ENCODE measurements at places on chromosomes 13 and 19. TPM values are rescaled to one million over a fixed set of nuclear protein-coding genes. Genes with fewer than 3 reads are reported as not detected.
A peak's percentile ranks its signal among the peaks of the same experiment; 100 is the strongest.

GRCh38 chr13:96993634-96994016, 651 bp downstream of the OXGR1 start:
- no peak for DNase-seq
- H3K27ac ChIP-seq, result no peak overlapping the region
- no peak overlapping the region for H3K4me3 ChIP-seq
- no peaks in the 10 kb centered on the region for H3K4me1 ChIP-seq
- H3K36me3 ChIP-seq, result peaks cover 1% of the 10 kb centered on the region
- H3K27me3 ChIP-seq, result peaks cover 25% of the 10 kb centered on the region

DNA sequence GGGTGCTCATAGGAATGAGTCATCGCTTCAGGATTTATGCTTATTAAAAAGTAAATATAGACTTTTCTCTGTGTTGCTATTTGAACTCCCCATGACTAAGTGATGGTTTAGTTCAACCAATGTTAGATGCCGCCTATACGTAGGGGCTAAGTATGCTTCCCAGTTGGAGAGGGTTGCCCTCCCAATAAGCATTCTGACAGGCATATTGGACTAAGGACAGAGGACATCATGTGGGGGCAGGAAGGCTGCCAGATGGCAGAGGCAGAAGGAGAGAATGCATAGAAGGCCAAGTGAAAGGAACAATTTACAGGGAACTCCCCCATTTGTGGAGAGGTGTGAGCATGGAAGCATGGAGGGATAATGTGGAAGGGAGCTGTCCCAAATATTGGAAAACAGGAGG, 318.4 kb upstream of the OBI1 start:
- no peak overlapping the region for H3K4me3 ChIP-seq
- no peaks in the 10 kb centered on the region for H3K4me1 ChIP-seq
- H3K27me3 ChIP-seq, result peaks cover 8% of the 10 kb centered on the region
- no peak for DNase-seq
- no peak overlapping the region for H3K27ac ChIP-seq

DNA sequence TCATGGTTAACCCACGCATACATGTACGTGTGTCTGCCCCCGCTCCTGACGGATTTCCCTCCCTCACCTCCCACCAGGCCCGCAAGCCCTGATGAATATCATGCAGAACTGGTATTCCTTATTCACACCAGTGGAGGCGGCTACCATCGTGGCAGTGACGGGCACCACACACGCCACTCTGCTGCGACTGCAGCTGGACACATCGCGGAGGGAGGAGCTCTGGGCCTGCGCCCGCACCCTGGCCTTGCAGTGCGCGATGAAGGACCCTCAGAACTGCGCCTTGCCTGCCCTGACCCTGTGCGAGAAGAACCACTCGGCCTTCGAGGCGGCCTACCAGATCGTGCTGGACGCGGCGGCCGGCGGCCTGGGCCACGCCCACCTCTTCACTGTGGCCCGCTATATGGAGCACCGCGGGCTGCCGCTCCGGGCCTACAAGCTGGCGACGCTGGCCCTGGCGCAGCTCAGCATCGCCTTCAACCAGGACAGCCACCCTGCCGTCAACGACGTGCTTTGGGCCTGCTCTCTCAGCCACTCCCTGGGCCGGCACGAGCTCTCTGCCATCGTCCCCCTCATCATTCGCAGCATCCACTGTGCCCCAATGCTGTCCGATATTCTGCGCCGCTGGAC, 35.0 kb downstream of the ZSWIM4 start:
- no peaks in the 10 kb centered on the region for H3K27me3 ChIP-seq
- no peak overlapping the region for H3K4me3 ChIP-seq
- H3K27ac ChIP-seq, result no peak overlapping the region
- peaks cover 50% of the 10 kb centered on the region for H3K36me3 ChIP-seq

DNA sequence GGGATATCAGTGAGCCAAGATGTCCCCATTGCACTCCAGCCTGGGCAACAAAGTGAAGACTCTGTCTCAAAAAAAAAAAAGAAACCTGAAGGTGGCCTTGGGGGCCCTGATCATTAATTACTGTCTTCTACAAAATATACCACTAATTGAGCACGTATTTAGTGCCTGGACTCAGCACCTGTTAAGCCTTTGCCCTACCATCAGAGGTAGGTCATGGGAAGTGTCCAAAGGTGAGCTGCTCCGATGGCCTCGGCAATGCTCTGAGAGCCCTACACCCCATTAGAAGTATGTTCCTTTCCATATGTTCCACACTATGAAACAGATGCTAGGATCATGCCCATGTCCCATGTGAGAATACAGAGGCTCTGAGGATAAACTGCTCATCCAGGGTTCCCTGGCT, 20.9 kb downstream of the NOSIP start:
- peak overlapping the region; percentile 89 for H3K27ac ChIP-seq
- H3K4me3 ChIP-seq, result peak overlapping the region; percentile 83
- no peaks in the 10 kb centered on the region for H3K27me3 ChIP-seq
- H3K36me3 ChIP-seq, result peaks cover 68% of the 10 kb centered on the region
- H3K4me1 ChIP-seq, result peaks cover 87% of the 10 kb centered on the region

DNA sequence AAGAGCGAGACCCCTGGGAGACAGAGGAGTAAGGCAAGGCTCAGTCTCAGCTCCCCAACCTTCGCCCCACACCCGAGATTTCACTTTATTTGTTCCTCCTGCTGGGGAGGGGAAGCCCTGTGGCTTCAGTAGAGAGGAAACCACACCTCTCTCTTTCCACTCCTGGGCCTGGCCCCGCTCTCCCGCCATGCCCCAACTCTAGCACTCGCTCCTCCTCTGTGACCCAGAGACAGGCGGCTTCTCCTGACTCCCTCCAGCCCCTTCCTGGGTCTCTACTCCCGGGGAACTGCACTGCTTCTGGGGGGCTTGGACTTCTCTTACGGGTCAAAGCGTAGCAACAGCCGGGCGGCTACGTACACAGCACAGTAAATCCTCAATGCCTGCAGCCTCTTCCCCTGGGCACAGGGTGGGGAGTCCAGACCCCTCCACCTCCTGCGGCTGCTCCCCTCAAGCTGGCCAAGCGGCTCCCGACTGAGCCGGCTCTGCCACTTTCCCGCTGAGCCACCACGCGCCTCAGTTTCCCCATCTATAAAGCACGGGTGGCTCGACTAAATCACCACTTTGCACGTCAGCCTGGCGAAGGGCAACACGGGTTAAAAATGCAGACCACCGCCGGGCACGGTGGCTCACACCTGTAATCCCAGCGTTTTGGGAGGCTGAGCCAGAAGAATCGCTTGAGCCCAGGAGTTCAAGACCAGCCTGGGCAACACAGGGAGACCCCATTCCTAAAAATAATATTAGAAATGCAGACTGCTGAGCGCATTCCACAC, 1.4 kb downstream of the RNF126 start:
- peak overlapping the region; percentile 98 for H3K4me3 ChIP-seq
- DNase-seq, result peak; percentile 83
- H3K36me3 ChIP-seq, result peaks cover 23% of the 10 kb centered on the region
- H3K27me3 ChIP-seq, result no peaks in the 10 kb centered on the region

DNA sequence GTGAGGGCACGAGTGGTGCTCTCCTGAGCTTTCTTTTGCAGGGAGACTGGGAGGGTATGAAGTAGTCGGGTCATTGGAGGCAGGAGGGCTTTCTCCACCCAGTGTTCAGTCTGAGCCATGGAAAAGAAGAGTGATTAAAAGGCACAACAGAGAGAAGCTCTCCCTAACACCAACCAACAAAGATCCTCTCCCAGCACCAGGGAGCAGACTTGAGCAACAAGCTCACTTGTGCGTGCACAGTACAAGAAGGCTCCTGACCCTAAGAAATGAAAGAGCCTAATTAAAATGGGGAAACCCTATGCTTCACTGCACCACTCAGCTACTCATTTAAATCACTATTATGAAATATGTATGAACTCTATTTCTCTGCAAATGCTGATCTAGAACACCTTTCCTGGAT, 276.3 kb upstream of the SOX21 start:
- no peaks in the 10 kb centered on the region for H3K36me3 ChIP-seq
- no peak for DNase-seq
- H3K27me3 ChIP-seq, result peaks cover 10% of the 10 kb centered on the region
- no peak overlapping the region for H3K27ac ChIP-seq
- no peak overlapping the region for H3K4me3 ChIP-seq

- no peak for DNase-seq
- no peaks in the 10 kb centered on the region for H3K27me3 ChIP-seq
- peaks cover 19% of the 10 kb centered on the region for H3K36me3 ChIP-seq
- peak overlapping the region; percentile 39 for H3K27ac ChIP-seq
- H3K4me1 ChIP-seq, result peaks cover 28% of the 10 kb centered on the region
- H3K4me3 ChIP-seq, result peak overlapping the region; percentile 80
These were observed 1.9 kb upstream of the ZNF653 start for GRCh38 chr19:11507370-11508078.

- H3K36me3 ChIP-seq, result peaks cover 52% of the 10 kb centered on the region
- no peaks in the 10 kb centered on the region for H3K27me3 ChIP-seq
- peak; percentile 50 for DNase-seq
- H3K4me1 ChIP-seq, result peaks cover 76% of the 10 kb centered on the region
- no peak overlapping the region for H3K4me3 ChIP-seq
These were observed 19.1 kb downstream of the GPR183 start for GRCh38 chr13:99288089-99288488.

GRCh38 chr19:16064209-16064889, 11.9 kb upstream of the TPM4 start:
- H3K27ac ChIP-seq, result no peak overlapping the region
- DNase-seq, result no peak
- H3K4me3 ChIP-seq, result no peak overlapping the region
- H3K36me3 ChIP-seq, result no peaks in the 10 kb centered on the region
- H3K27me3 ChIP-seq, result peaks cover 12% of the 10 kb centered on the region

- H3K27me3 ChIP-seq, result peaks cover 2% of the 10 kb centered on the region
- peak overlapping the region; percentile 94 for H3K27ac ChIP-seq
- peak; percentile 86 for DNase-seq
- H3K4me1 ChIP-seq, result peaks cover 47% of the 10 kb centered on the region
- peaks cover 45% of the 10 kb centered on the region for H3K36me3 ChIP-seq
- peak overlapping the region; percentile 99 for H3K4me3 ChIP-seq
These were observed 4.8 kb downstream of the IER2 start for GRCh38 chr19:13154911-13155471.

- no peaks in the 10 kb centered on the region for H3K27me3 ChIP-seq
- H3K4me1 ChIP-seq, result no peaks in the 10 kb centered on the region
- DNase-seq, result no peak
These were observed 250.9 kb downstream of the LIG4 start for GRCh38 chr13:107964395-107964794.

- peaks cover 40% of the 10 kb centered on the region for H3K4me1 ChIP-seq
- peak overlapping the region; percentile 34 for H3K4me3 ChIP-seq
- DNase-seq, result peak; percentile 80
- peak overlapping the region; percentile 94 for H3K27ac ChIP-seq
- no peaks in the 10 kb centered on the region for H3K36me3 ChIP-seq
These were observed 9.7 kb upstream of the GIPC1 start for GRCh38 chr19:14505488-14506239.

GRCh38 chr13:97460004-97460775, 26.2 kb downstream of the RAP2A start:
- H3K27me3 ChIP-seq, result no peaks in the 10 kb centered on the region

DNA sequence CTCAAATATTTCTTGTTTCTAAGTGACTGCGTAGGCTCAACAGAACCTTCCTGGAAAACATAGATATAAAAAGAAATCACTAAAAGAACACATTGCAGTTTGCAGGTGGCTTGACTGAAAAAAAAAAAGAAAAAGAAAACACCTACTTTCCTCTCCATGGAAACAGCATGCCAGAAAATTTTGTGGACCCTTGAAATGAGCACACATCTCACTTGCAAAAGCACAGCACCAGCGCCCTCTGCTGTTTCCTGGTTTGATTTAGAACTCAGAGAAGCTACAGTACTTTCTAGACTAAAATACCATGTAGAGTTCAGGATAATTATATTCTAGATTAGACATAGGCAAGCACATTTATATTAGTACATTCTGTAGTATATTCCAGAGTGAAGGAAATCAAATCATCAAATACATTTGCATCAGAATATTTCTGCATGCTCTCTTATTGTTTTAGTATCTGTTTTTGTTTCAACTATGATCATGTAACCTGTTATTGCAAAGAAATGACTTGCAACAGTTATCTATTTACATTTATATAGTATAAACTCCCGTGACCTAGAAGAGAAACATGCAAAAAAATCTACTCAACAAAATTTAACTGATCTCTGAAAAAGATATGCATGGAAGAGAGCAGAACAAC, 22.3 kb upstream of the XPO4 start:
- no peaks in the 10 kb centered on the region for H3K4me1 ChIP-seq
- no peaks in the 10 kb centered on the region for H3K36me3 ChIP-seq
- H3K27me3 ChIP-seq, result peaks cover 3% of the 10 kb centered on the region
- H3K27ac ChIP-seq, result no peak overlapping the region
- DNase-seq, result peak; percentile 85
- H3K4me3 ChIP-seq, result no peak overlapping the region

DNA sequence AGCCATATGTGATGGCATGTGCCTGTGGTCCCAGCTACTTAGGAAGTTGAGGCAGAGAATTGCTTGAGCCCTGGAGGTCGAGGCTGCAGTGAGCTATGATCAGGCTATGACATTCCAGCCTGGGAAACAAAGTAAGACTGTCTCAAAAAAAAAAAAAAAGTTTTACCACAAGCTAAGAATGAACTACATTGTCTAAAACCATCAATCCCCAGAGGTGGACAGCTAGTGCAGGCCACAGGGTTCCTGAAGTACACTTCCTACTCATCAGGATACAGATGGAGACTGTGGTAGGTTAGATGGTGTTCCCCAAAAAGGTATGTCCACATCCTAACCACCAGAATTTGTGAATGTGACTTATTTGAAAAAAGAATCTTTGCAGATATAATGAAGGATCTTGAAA, 63.5 kb upstream of the DOCK9 start:
- DNase-seq, result no peak
- H3K4me1 ChIP-seq, result peaks cover 59% of the 10 kb centered on the region
- H3K27ac ChIP-seq, result no peak overlapping the region
- H3K4me3 ChIP-seq, result no peak overlapping the region
- peaks cover 23% of the 10 kb centered on the region for H3K36me3 ChIP-seq

- peaks cover 18% of the 10 kb centered on the region for H3K27me3 ChIP-seq
- peaks cover 6% of the 10 kb centered on the region for H3K36me3 ChIP-seq
- no peak for DNase-seq
- peaks cover 32% of the 10 kb centered on the region for H3K4me1 ChIP-seq
These were observed 369.7 kb downstream of the COG6 start for GRCh38 chr13:40024967-40025714.

- H3K36me3 ChIP-seq, result peaks cover 22% of the 10 kb centered on the region
- peaks cover 81% of the 10 kb centered on the region for H3K4me1 ChIP-seq
- DNase-seq, result no peak
- peak overlapping the region; percentile 81 for H3K27ac ChIP-seq
- no peak overlapping the region for H3K4me3 ChIP-seq
- H3K27me3 ChIP-seq, result no peaks in the 10 kb centered on the region
These were observed 14.8 kb downstream of the BRD4 start for GRCh38 chr19:15317392-15318071.

DNA sequence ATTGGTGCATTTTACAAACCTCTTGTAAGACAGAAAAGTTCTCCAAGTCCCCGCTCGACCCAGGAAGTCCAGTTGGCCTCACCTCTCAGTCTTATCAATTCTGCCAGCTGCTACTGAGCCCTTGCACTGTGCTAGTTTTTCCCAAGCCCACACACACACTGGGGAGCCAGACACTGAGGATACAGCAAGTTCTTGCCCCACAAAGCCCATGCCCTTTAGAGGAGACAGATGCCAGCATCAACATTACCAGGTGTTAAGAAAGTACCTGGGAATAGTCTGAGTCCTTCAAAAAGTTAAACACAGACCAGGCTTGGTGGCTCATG, 175.0 kb downstream of the PTPRS start:
- peaks cover 2% of the 10 kb centered on the region for H3K27me3 ChIP-seq
- no peak overlapping the region for H3K4me3 ChIP-seq
- no peaks in the 10 kb centered on the region for H3K36me3 ChIP-seq
- no peak overlapping the region for H3K27ac ChIP-seq

Gene ZNF773
- total RNA-seq, result 8.3 TPM

Gene ETFB
- 141 TPM for total RNA-seq

Gene SPATA13
- total RNA-seq, result 63.2 TPM

Gene DKKL1
- not detected for total RNA-seq

Gene PIBF1
- total RNA-seq, result 34.0 TPM

Gene SIGLEC5
- total RNA-seq, result not detected

Gene EVI5L
- total RNA-seq, result 9.3 TPM

All from activated CD8-positive, alpha-beta T cell treated with anti-CD3 and anti-CD28 coated beads, Interleukin-2, amount 10 ng/mL, durations not matched to agents 7 days and 5 days (primary cell).